ENCODE measurements at places on chromosomes 3 and 15.

DNA sequence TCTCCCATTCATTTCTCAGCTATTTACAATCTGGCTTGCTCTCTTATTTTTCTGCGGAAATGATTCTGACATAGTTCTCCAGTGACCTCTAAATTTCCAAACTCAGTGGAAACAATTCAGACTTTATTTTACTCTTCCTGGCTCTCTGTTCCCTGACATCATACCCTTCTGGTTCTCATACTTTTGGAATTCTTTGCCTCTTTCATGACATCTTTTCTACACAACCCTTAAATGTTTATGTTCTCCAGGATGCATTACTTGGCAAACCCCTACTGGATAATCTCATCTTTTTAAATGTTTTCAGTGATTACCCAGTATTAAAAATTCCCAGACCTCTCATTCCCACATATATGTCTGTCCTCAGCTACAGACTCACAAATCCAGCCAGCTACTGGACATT lies 23.9 kb upstream of the PLSCR4 start:
- no peak for DNase-seq

DNA sequence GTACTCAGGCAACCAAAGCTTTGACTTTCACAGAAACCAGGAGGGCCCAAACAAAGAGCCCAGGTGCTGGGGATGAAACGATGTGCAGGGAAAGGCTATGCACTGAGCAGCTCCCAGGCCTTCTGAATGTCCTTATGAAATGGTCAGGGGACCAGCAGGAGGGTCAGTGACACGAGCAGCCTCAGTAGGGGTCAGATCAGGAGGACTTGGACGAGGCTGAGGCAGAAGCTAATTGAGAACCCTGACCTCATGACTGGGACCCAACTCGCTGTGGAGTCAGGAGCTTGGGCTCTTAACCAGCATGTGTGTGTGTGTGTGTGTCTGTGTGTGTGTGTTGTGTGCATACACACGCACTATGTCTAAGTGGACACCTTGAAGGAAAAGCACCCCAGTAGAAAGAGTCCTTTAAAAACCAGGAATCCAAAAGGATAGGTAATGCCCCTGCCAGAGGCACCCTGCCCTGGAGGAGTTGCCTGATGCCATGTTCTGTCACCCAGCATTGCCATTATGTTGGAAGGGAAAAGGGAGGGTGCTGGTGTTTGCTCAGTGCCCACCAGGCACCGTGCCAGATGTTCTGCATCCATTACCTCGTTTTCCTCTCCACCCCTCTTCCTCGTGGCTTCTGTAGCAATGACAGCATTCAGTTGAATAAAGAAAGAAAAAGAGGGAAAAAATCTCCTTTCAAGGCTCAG lies 50.9 kb downstream of the CORO2B start:
- peak; percentile 43 for DNase-seq

- peak; percentile 61 for DNase-seq
Observed at GRCh38 chr3:108489776-108490175, 20.6 kb downstream of the MYH15 start.

DNA sequence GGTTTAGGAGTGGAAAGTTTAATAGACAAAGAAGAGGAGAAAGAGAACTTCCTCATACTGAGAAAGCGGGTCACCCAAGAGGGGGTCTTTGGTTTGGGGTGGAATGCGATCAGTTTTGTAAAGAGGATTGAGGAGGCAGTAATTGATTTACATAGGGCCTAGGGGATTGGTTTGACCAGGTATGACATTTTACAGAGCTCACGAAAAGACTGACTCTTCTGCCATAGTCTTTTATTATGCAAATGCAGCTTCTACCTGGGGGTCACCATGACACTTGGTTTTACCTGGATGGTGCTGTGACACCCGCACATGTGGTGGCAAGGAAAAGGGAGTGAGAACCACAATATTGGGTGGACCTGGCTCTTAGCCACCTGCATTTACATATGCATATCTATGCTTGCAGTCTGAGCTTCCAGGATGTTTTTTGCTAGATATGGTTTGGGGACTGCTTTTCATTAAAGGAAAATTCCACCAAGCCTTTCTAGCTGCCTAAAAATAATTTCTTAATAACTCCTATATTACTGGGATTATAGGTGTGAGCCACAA lies 6.9 kb upstream of the NME9 start:
- no peak for DNase-seq

DNA sequence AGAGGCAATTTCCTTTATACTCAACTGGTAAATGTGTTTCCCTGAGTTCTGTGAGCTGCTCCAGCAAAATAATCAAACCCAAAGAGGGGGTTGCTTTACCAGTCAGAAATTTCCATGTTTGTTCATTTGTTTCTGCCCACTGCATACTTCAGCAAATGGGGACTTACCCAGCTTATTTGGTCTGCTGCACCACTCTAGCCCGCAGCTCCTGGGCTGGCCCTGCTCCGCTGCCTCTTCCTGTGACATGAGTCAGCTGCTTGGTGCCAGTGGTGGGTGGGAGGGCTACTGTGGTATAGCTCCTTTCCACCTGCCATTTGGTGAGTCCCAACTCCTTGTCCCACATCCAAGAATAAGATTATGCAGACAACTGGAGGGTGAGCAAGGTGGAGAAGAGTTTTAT lies 644.2 kb downstream of the MCTP2 start:
- no peak for DNase-seq

Measured in NCI-H1417 (cell line).